ENCODE measurements at places on chromosomes 11 and 22.

- no peak for DNase-seq
Measured at GRCh38 chr11:117564321-117564720, 232.7 kb downstream of the DSCAML1 start.

DNA sequence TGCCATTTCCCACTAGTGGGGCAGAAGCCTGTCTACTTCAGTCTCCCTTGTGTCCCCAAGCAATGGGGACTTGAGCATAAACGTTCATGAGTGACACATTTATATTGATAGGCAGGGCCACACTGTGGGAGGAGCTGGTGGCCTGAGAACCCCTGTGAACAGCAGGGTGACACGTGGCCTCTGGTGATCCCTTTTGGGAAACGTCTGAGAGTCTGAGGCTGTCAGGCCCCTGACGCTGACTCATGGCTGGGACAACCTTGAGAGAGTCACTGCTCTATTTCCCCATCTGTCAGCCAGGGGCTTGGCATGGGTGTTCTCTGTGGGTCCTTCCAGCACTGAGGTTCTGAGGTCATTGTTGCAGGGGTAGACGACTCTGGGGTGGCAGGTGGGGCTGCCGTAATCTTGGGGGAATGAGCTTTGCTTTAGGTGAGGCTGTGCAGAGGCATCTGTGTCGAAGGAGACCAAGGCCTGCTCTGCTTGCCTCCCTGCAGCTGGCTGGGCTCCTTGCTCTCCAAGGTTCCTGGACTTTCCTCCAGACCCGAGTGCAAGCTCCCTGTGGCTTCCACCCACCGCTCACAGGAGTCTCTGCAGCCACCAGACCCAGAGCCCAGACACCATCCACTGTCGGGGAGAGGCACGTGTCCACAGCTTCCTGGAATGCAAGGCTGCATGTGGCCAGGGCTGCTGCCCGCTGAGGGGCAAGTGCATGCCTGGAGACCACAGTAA is 54.7 kb downstream of the SMIM38 start:
- no peak for DNase-seq

- DNase-seq, result no peak
Measured at GRCh38 chr22:43774318-43774915, 37.7 kb downstream of the EFCAB6 start.

DNA sequence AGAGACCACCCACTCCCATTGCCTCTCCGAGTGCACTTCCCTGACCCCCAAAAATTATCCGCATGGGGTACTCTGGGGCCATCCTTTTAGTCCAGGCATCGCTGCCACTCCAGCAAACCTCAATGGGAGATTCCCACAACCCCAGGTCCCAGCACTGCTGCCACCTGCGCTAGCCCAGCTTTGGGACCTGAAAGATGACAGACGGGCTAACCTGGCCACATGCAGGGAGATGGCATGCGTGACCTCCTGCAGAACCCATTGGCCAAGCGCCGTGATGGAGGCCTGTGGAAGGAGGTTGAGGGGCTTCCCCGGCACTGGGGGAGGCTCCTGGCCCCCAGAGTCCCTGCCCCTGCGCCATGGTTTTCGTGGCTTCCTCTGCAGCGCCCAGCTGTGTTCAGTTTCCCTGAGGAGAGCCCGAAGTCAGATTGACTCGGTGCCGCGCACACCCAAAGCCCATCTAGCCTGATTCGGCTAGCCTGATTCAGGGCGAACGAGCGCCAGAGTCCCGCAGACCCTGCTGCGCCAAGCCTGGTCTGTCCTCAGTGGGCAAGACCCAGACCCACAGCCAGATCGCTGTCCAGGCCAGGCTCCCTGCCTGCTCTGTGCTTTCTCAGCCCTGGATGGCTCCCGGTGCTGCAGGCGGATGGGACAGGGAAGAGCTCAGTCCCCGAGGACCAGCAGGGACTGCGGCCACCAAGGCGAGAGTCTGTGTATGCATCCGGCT is 751 bp upstream of the WNT7B start:
- no peak for DNase-seq

GRCh38 chr22:17944256-17944655 is 80.1 kb downstream of the MICAL3 start:
- no peak for DNase-seq

DNA sequence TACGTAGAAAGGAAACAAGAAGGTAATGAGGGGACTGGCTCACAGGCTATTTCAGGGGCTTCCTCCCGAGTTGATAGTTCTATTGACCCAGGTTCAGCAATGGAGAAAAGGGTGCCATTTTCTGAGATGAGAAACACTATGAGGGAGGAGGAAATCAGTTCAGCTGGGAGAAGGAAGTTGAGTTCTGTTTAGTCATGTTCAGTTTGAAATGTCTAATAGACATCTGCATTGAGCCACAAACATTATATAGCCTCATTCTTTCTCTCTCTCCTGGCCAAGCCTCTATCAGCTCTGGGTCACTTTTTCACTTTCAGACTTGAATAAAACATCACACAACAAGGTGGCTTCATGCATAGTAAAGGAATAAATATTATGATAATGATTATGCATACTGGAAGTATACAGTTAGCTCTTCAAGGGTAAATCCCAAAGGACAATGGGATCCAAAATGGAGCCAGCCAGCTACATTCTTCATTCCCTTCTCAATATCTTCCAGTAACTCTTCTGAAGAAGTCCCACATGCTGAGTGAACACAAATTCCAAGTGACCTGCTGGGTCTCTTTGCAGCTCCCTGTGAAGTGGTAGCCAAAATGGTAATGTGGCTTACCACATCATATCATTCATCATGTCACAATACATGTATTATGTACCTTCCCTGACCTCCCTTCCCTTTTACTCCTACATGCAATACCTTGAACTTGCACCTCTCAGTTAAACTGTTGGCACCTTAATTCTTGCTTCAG is 80.9 kb upstream of the CD44 start:
- DNase-seq, result no peak

GRCh38 chr11:120336641-120337354 is 585 bp downstream of the ARHGEF12 start:
- peak; percentile 39 for DNase-seq

DNA sequence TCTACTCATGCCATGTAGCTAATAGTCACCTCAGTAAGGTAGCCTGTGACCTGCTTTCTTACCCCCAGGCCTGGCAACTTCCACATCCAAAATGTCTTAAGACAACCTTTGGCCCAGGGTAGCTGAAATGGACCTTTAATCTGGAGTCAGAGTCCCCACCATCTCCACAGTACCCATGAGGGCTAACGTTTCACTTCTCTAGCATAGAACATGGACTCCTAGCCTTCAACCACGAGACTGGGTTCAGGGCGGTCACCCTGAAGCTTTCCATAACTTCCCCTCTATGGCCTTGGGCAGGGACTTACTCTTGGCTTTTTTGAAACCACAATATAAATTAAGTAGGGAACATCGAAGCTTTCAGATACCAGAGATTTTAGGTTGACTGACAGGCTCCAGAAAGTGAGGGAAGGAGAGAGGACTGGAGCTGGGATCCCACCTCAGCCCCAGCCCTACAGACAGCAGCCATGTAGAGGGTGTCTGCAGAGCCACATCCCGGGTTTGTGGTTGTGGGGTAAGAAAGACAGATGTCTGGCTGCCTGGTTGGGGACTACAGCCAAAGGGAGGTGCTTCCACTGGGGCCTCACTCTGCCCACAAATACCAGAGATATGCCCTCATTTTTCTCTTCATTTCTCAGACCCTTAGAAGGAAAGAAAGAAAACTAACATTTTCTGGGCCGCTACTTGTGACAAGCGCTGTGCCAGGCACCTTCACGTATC is 2.6 kb downstream of the TBC1D10A start:
- no peak for DNase-seq

- DNase-seq, result no peak
Measured at GRCh38 chr11:77421041-77421723, 52.7 kb downstream of the PAK1 start.

GRCh38 chr11:132318421-132319157 is 948.2 kb downstream of the NTM start:
- no peak for DNase-seq

GRCh38 chr11:78192223-78192719 is 3.6 kb downstream of the USP35 start:
- no peak for DNase-seq

- DNase-seq, result no peak
Measured at GRCh38 chr11:110830344-110830743, 118.1 kb upstream of the ARHGAP20 start.

DNA sequence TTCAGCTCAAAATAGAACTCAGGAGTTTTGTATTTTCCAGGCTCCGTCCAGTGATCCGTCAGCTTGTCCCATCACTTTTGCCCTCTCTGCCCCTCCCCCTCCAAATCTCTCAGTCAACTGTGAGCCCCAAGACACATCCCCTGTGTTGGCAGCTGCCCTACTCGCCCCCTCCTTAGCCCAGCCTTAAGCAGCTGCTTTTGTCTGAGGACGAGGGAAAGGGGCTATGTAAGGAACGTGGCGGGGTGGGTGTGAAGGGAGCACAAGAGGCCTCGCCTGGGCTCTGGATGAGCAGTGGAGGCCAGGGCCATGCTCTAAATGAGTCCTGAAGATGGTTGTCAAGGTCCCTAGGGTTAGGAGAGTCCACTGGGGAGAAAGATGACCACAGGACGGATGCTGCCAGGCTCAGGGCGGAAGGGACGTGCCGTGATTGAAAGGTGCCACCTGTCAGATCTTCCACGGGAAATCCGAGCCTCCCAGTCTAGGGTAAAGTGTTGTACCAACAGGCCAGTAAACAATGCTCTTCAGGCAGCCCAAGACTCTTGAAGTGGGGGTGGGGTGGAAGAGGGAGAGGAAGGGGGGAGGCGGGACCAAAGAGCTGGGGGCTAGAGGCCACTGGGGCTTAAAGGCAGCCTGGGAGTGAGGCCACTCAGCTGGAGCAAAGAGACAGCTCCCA is at the start of gene SMTNL1:
Gene SMTNL1 (plus strand): TSS at position 649 of the 673 bp plus-strand sequence. CDS start 5,048 bp downstream, outside the sequence.
- DNase-seq, result no peak

DNA sequence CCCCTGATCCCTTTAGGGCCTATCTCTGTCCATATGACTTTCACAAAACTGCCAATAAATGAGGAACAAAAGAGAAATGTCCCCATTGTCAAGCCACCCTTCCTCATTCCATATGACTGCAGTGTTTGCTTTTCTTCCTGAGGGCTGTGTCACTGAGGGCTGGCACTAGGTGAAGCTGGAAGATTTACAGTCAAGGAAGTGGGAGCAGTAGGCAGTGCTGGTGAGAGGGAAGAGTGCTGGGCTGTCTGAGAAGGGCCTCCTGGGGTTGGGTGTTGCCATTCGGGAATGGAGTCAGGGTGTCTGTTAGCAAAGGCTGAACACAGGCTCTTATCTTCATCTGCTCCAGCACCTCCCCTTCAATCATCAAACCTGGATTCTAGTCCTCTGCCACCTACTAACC is 30.9 kb downstream of the INSC start:
- no peak for DNase-seq

DNA sequence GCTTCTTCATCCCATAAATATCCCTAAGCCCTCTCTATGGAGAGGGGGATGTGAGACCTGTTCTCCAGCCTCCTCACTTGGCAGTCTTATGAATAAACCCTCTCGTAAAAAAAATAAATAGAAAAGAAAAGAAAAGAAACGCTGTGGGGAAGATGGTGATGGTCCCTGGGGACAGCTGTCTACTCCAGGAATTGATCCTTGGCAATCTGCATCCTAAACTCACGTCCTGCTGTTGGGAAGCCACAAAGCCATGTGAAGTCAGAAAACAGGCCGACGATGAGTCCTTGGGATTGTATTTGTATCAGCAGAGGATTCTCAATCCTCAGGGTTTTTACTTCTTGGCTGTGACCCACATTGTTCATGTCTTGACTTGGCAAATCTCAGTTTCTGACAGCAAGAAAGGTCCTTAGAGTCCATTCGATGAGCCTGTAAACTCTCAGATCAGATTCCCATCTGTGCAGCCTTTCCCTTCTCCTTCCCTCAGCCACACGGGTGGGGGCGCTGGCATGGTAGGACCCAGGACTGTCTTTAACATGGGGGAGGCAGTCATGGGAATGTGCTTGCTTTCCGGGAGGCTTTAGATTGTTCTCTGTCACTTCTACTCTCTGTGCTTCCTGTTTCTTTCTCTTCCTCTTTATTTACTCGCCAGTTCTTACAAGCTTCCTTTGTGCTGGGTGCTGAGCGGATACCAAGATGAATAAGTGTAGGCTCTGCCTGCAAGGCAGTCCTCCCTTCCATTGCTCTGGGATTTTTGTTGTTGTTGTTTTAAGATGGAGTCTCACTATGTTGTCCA is 24.9 kb downstream of the TCP11L1 start:
- no peak for DNase-seq

GRCh38 chr22:47165338-47166032 is 403.0 kb downstream of the TBC1D22A start:
- no peak for DNase-seq

DNA sequence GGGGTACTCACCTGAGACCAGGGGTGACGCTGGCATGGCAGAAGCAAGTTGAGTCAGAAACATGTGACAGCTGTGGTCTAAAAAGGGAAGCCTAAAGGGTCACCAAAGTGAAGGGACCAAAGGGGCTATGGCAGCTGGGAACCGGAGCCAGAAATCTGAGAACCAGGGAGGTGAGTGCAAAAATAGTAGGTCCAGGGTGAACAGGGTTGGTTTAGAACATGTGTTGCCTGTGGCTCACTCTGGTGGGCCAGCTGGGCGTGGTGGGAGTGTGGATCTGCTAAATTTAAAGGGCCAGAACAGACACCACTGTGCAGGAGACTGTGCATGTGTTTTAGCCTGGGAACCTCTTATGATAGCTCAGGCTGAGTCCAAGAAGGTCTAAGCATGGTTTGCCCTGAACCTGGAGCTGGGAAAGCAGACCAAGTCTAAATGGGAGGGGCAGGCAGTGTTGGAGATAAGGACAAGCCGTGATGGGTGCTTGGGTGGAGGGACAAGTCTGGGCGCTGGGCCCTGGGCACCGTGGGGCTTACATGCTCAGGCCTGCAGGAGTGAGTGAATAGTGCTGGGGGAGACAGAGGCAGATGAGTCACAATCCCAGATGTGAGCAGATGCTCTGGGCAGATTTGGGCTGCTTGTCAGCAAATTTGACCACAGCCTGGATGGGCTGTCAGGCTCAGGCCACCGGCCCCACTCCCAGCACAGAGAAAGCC is 41.4 kb upstream of the ZBED5 start:
- no peak for DNase-seq

DNA sequence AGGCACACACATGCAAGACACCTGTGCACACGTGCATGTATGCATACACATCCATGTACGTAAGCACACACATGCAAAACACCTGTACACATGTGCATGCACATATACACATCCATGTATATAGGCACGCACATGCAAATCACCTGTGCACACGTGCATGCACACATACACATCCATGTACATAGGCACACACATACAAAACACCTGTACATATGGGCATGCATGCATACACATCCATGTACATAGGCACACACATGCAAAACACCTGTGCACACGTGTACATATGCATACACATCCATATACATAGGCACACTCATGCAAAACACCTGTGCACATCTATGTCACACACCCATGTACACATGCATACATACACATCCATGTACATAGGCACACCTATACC is 458.3 kb downstream of the TBC1D22A start:
- DNase-seq, result no peak

DNA sequence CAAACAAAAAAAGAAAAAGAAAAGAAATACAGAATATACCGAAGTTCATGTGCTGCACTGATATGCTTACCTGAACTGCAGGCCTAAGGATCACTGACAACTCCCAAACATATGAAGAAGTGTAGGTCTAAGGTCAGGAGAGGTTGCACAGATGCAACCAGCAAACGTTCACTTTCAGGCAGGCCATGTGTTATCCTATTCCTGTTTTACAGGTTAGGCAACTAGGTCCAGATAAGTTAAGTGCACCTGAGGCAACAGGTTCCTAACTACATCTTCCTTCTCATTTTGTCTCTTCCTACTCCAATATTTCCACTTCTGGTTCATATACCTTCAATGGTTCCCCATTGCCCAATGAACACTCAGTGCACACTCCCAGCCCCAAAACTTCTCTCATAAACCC is 15.1 kb downstream of the PI4KA start:
- no peak for DNase-seq

- DNase-seq, result no peak
Measured at GRCh38 chr11:72075109-72075508, 5.2 kb downstream of the NUMA1 start.

All from stimulated activated CD4-positive, alpha-beta T cell treated with anti-CD3 and anti-CD28 coated beads, Interleukin-1b, Interleukin-23, amount 100 ng/mL, for 4 hours (primary cell).